ENCODE measurements at places on chromosomes 16 and 17. TPM values are rescaled to one million over a fixed set of nuclear protein-coding genes. Genes with fewer than 3 reads are reported as not detected.
A peak's percentile ranks its signal among the peaks of the same experiment; 100 is the strongest.

TNFRSF13B gene
- polyA plus RNA-seq = not detected

GRAP gene
- 0.13 TPM for polyA plus RNA-seq

BEAN1 gene
- polyA plus RNA-seq = not detected

CD300H gene
- polyA plus RNA-seq = not detected

HS3ST3A1 gene
- 8.8 TPM for polyA plus RNA-seq

SLC6A2 gene
- polyA plus RNA-seq = not detected

HID1 gene
- 1.7 TPM for polyA plus RNA-seq

SALL1 gene
- polyA plus RNA-seq = 5.2 TPM

TEDC2 gene
- polyA plus RNA-seq = 7.3 TPM

ARL5C gene
- polyA plus RNA-seq = not detected

MYH8 gene
- not detected for polyA plus RNA-seq

TANC2 gene
- polyA plus RNA-seq = 18.5 TPM

ANKRD40CL gene
- polyA plus RNA-seq = not detected

RHBDL1 gene
- 4.1 TPM for polyA plus RNA-seq

DNA sequence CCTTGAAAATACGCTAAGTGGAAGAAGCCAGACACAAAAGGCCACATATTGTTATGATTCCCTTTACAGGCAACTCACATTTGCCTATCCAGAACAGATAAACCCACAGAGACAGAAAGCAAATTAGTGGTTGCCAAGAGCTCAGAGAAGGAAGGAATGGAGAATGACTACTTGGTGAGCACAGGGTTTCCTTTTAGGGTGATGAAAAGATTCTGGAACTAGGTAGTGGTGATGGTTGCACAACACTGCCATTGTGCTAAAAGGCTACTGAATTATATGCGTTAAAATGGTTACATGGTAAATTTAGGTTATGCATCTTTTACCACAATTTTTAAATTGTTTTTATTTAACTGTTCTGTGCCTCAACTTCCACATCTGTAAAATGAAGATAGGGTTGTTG lies 4.4 kb downstream of the COPRS start:
- H3K4me1 ChIP-seq = peaks cover 4% of the 10 kb centered on the region
- H3K27me3 ChIP-seq = no peaks in the 10 kb centered on the region
- H3K36me3 ChIP-seq = peaks cover 14% of the 10 kb centered on the region
- DNase-seq = no peak
- H3K4me3 ChIP-seq = no peak overlapping the region
- no peak overlapping the region for H3K27ac ChIP-seq

- peaks cover 6% of the 10 kb centered on the region for H3K4me1 ChIP-seq
- no peaks in the 10 kb centered on the region for H3K27me3 ChIP-seq
- H3K27ac ChIP-seq = no peak overlapping the region
- no peak for DNase-seq
Measured at GRCh38 chr16:89191901-89192185, 8.5 kb downstream of the SLC22A31 start.

- no peak overlapping the region for H3K27ac ChIP-seq
- no peak overlapping the region for H3K4me3 ChIP-seq
- no peak for DNase-seq
- H3K36me3 ChIP-seq = no peaks in the 10 kb centered on the region
Measured at GRCh38 chr17:7831233-7831632, 2.8 kb upstream of the KDM6B start.

DNA sequence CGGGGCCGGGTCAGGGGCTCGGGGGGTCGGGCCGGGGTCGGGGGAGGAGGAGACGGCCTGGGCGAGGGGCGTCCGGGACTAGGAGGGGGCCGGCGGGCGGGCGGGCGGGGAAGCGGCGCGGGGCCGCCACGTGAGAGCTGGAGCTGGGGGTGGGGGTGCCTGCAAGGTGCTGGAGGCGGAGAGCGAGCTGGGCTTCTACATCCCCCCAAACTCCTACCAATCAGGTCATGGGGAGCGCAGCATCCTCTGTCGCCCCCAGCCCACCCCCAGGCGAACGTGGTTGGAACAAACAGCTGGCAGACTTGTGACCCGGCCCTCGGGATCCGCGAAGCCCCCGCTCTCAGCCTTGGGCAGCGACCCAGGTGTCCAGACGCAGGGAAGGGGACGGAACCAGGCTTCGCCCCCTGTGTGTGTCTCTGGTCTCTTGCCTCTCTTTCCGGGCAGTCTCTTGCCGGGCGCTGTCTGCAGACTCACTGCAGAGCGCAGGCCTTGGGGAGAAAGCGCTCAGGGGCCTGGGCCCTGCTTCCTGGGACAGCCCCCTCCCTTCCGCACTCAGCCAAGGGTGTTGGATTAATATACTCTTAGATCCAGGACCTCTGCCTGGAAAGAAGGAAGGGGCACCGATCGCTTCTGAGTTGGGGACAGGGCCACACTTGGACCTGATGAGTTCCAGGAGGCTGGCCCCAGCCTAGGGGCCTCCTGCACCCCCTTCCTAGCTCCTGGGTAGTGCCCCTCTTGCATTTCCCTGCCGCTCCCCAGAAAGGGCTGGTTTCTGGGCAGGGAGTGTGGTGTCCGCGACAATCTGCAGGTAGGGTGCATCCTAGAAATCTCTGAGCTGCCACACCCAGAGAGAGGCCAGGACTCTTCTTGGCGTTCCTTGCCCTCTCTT lies 722 bp downstream of the RASL10B start:
- H3K4me1 ChIP-seq = peaks cover 4% of the 10 kb centered on the region
- no peak overlapping the region for H3K27ac ChIP-seq
- H3K27me3 ChIP-seq = no peaks in the 10 kb centered on the region
- no peaks in the 10 kb centered on the region for H3K36me3 ChIP-seq
- H3K4me3 ChIP-seq = peak overlapping the region; percentile 58

DNA sequence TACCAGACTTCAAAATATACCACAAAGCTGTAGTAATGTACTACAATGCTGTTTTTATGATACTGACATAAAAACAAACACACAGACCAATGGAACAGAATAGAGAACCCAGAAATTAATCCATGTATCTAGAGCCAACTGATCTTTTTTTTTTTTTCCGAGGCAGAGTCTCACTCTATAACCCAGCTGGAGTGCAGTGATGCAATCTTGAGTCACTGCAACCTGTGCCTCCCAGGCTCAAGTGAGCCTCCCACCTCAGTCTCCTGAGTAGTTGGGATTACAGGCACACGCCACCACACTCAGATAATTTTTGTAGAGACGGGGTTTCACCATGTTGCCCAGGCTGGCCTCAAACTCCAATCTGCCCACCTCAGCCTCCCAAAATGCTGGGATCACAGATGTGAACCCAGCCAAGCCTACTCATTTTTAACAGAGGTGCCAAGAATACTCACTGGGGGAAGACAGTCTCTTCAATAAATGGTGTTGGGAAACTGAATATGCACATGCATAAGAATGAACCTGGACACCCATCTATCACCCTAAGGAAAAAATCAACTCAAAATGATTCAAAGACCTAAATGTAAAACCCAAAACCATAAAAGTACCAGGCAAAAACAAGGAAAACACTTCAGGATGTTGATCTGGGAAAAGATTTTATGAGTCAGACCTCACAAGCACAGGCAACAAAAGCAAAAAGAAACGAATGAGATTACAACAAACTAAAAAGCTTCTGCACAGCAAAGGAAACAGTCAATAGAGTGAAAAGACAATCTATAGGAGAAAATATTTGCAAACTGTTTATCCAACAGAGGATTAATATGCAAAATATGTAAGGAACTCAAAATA lies 63.1 kb downstream of the STX8 start:
- H3K36me3 ChIP-seq = no peaks in the 10 kb centered on the region
- no peaks in the 10 kb centered on the region for H3K27me3 ChIP-seq
- no peak overlapping the region for H3K4me3 ChIP-seq

- no peaks in the 10 kb centered on the region for H3K4me1 ChIP-seq
- no peak overlapping the region for H3K4me3 ChIP-seq
- DNase-seq = no peak
- no peaks in the 10 kb centered on the region for H3K36me3 ChIP-seq
- H3K27ac ChIP-seq = no peak overlapping the region
Measured at GRCh38 chr17:68850749-68851510, 104.3 kb downstream of the ABCA8 start.

DNA sequence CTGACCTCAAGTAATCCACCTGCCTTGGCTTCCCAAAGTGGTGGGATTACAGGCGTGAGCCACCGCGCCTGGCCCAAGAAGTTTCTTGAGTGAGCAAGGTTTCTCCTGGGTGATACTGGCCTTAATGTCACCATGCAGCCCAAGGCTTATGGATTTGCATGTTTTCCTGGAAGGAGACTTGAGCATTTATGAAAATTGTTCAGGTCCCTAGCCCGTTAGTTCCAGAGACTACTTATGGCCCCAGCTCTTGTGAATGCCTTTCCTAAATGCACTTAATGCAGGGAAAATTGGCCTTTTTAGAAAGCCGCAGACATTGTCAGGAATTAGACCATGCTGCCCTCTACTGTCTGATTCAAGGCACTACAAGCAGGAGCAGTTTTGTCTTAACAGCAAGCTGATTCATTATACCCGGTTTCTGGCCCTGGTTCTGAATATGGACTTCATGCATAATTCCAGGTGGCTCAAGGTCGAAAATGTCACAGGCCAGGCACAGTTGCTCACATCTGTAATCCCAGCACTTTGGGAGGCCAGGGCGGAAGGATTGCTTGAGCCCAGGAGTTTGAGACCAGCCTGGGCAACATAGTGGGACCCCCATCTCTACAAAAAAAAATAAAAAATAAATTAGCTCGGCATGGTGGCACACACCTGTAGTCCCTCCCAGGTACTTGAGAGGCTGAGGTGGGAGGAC lies 91.3 kb downstream of the SNX29 start:
- no peaks in the 10 kb centered on the region for H3K36me3 ChIP-seq
- DNase-seq = peak; percentile 85
- H3K4me3 ChIP-seq = no peak overlapping the region
- H3K27ac ChIP-seq = no peak overlapping the region

- DNase-seq = no peak
- no peaks in the 10 kb centered on the region for H3K27me3 ChIP-seq
- H3K4me1 ChIP-seq = no peaks in the 10 kb centered on the region
- H3K36me3 ChIP-seq = peaks cover 2% of the 10 kb centered on the region
- no peak overlapping the region for H3K27ac ChIP-seq
- no peak overlapping the region for H3K4me3 ChIP-seq
Measured at GRCh38 chr17:67620636-67621035, 97.1 kb upstream of the NOL11 start.

- H3K4me1 ChIP-seq = no peaks in the 10 kb centered on the region
- no peak for DNase-seq
- no peaks in the 10 kb centered on the region for H3K36me3 ChIP-seq
- H3K27me3 ChIP-seq = peaks cover 26% of the 10 kb centered on the region
- H3K4me3 ChIP-seq = no peak overlapping the region
Measured at GRCh38 chr17:41625602-41626001, 1.2 kb upstream of the KRT17 start.

DNA sequence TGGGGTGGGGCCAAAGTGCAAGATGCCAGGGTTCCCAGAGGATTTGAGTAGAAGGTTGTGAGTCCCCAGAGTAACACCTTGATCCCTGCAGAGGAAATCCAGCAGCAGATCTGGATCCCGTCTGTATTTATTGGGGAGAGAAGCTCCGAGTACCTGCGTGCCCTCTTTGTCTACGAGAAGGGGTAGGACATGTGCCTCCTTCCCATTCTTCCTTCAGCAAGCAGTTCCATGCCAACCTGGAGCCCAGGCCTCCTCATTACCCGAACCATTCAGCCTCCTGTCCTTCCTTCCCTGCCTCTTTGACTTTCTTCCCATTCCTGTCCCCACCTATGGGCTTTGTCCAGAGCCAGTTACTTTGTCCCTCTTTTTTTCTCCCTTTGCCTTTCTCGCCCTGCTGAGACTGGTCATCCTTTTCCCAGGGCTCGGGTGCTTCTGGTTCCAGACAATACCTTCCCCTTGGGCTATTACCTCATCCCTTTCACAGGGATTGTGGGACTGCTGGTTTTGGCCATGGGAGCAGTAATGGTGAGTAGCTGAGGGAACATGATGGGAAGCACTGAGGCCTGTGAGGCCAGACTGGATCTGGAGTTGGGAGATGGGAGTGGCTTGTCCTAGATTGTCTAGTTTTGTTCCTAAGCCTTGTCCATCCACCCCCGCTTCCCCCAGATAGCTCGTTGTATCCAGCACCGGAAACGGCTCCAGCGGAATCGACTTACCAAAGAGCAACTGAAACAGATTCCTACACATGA lies 2.9 kb downstream of the RNF167 start:
- no peaks in the 10 kb centered on the region for H3K27me3 ChIP-seq
- peaks cover 19% of the 10 kb centered on the region for H3K4me1 ChIP-seq
- peaks cover 46% of the 10 kb centered on the region for H3K36me3 ChIP-seq
- H3K4me3 ChIP-seq = no peak overlapping the region

GRCh38 chr16:785563-786535 lies 2.3 kb downstream of the RPUSD1 start:
- H3K36me3 ChIP-seq = peaks cover 10% of the 10 kb centered on the region
- no peak overlapping the region for H3K4me3 ChIP-seq
- H3K27me3 ChIP-seq = peaks cover 4% of the 10 kb centered on the region
- DNase-seq = peak; percentile 37

DNA sequence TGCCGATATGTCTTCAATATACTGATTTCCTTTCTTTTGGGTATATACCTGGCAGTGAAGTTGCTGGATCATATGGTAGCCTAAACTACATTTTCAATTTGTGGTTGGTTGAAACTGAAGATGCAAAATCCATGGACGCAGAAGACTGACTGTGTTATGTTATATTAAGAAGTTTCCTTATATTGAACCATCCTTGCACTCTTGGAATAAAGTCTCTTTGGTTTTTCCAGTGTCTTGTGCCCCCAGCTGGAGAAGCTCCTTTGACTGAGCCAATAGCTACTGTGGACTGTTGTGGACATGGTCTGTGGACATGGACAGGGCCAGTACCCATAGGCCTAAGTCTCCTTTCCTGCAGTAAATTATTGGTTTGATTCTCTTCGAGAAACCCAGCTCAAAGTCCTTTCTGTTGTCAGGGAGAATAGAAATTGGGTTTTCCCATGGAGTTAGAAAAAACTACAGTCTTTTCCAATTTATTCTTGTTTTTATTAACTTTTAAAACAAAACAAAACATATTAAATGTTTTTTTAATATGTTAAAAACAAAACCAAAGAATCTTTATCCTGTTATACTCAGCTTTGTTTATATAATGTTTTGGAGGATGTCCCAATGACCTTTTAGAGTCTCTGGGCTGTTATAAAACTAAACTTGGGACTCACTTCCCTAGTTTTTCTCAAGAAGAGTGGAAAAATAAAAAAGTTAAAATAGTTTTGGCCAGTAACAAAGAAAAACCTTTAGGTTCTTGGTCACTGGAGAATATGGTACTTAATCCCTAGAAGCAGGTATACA lies 15.2 kb upstream of the IL34 start:
- no peak overlapping the region for H3K4me3 ChIP-seq
- no peaks in the 10 kb centered on the region for H3K27me3 ChIP-seq
- no peaks in the 10 kb centered on the region for H3K36me3 ChIP-seq

DNA sequence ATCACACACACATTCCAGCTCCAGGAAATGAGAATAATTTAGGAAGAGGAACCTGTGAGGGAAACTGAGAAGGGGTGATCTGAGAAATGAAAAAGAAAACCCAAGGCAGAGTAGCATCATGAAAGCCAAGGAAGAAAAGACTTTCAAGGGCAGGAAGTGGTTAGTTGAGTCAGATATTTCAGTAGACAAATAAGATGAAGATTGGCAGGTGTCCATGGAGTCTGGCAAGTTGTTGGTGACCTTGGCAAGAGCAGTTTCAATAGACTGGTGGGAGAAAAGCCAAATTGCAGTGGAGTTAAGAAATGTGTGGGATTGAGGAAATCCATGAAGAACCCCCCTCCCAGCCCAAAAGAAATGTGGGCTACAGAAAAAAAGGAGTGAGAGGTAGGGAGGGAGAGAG lies 10.7 kb downstream of the GNAO1 start:
- H3K4me1 ChIP-seq = no peaks in the 10 kb centered on the region
- DNase-seq = no peak
- H3K4me3 ChIP-seq = no peak overlapping the region
- H3K27ac ChIP-seq = no peak overlapping the region
- H3K27me3 ChIP-seq = peaks cover 7% of the 10 kb centered on the region

All from IMR-90 (cell line).